ENCODE measurements at places on chromosomes 7 and 10.
A peak's percentile ranks its signal among the peaks of the same experiment; 100 is the strongest.

DNA sequence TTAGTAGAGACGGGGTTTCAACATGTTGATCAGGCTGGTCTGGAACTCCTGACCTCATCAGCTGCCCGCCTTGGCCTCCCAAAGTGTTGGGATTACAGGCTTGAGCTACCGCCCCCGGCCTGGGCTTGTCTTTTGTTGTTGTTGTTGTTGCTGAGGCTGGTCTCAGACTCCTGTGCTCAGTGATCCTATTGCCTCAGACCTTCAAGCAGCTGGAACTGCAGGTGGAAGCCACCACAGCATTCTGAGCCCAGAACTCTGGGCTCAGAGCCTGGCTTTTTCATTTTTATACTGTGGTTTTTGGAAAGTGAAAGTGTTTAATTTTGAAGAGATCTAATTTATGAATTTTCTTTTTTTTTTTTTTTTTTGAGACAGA is 16.2 kb upstream of the DNAJB6 start:
- DNase-seq = no peak

GRCh38 chr10:11678074-11678793 is 63.9 kb upstream of the ECHDC3 start:
- DNase-seq = no peak

GRCh38 chr7:4091767-4092166 is 590.3 kb upstream of the FOXK1 start:
- no peak for DNase-seq

DNA sequence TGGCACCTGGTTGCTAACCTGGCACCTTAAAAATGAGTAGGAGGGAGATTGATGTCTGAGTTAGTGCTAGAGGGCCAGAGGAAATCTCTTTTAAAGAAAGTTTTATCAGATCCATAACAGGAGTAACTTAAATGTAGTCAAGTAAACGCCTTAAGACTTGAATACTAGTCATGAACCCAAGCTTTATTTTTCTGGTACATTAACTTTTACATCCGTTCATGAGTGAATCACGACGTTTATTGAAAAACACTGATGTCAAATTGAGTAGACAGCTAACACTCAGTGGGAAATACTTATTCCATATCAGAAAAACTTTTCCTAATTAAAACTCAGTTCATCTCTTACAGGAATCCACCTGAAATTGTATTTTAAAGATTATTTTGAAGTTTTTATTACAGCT is 6.9 kb upstream of the LAMB1 start:
- no peak for DNase-seq

GRCh38 chr7:131019351-131019750 is 285.3 kb upstream of the KLF14 start:
- no peak for DNase-seq

DNA sequence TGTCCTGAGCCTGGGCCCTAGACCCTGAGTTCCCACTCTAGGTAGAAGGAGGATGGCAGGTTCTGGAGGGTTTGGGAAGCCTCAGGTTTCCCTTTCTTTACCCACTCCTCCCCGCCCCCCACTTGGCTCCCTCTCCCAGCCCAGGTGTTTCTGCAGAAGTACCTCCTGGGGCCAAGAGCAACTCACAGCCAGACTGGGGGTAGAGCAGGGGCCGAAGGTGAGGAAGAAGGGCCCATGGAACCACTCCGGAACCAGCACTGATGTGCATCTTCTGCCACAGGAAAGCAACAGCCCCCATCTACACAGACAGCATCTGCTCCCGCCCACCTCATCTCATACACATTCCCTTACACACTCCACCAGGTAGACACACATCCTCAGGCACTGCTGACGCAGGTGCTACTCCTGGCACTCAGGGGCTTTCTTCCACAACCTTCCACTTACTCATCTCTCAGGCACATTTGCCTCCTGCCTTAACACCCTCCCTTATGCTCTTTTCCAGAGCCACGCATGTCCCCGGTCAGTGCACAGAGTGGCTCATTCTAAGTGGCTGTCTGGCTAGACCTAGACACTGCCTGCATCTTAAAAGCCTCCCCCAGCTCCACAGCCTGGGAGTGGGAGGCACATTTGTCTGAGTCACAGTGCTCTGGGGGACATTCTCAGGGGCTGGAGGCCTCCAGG is 1.8 kb downstream of the EPHB6 start:
- no peak for DNase-seq

DNA sequence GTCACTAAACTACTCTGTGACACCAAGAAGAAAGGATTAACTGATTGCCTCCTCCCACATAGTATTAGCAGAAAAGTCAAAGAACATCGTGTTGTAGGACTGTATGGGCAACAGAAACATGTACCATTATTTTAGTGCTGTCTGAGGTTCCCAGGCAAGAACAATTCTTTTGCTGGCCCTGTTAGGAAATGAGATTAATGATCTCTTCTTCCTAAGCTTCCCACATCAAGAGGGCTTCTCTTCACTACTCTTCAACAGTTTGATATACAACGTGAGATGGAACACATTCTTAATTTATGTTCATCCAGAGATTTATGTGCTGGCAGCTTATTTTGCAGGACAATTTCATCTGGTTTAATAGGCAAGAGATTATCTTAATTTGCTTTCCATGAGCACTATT is 219.6 kb downstream of the DOCK4 start:
- no peak for DNase-seq

GRCh38 chr7:149859369-149859768 is 14.4 kb upstream of the ATP6V0E2 start:
- no peak for DNase-seq

DNA sequence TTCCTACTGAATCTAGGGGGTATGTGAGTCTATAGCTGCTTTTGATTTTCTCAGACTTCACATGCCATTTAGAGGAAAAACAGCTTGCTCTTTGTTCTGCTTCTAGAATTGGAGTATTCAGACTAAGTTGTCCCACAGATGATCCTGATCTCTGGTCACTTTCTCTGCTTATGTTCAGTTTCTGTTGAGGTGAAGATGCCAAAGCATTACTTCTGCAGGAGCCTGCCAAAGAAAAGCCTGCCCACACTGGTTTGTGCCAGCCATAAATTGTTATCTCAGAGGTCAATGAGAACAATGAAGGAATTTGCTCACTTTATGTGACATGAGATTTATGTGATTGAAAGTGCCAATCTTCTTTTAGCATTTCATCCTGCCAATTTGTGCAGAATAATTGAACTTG is 163.6 kb downstream of the CDK14 start:
- no peak for DNase-seq

DNA sequence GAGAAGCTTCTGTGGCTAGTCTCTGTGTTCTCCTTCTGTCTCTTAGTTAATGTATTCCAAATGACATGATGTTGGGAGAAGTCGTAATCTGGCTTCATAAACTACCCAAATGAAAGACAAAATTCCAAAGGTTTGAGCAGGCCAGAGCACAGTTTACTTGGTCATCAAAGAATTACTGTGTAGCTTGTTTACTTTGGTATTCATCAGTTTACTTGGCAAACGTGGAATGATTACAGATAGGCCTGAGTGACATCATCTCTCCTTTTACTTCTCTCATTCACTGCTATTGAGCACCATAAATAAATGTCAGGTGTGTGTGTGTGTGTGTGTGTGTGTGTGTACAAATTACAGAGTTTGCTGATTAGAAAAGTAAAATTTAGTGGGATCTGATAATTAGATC is 327.3 kb downstream of the PHTF2 start:
- DNase-seq = no peak

DNA sequence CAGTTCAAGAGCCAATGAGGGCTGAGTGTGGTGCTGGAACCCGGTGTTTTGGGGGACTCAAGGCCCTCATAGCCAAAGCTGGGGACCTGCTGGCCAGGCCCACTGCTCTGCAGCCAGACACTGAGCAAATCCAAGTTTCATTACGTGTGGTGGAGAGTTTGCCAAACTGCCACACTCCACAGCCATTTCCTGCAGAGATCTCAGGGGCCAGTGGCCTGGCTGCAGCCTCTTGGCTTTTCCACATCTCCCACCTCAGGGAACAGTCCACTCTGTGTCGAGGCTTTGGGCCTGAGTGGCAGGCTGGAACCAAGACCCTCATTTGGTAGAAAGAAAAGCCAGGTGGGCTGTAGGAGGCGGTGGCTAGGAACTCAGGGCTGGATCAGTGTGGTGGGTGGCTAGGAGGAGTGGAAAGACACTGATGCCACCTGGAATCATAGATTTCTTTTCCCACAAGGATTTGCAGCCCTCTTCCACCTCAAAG is 3.2 kb downstream of the HOXA11 start:
- DNase-seq = no peak

DNA sequence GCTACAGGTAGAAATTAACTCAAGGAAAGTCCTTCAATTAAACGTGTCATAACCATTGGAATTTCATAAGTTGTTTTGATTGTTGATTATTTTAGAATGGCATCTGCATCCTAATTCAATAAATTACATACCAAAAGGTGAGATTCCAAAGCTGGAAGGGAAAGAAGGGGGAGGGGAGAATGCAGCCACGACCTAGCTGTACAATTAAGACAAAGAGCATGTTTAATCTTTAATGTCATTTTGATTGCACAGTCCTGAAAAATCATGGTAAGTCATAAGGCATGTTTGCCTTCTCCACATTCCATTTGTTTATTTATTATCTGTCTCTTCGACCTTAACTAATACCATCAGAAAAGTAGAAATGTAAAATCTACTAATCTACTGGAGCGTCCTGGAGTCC is 358.1 kb downstream of the FRMD4A start:
- no peak for DNase-seq

DNA sequence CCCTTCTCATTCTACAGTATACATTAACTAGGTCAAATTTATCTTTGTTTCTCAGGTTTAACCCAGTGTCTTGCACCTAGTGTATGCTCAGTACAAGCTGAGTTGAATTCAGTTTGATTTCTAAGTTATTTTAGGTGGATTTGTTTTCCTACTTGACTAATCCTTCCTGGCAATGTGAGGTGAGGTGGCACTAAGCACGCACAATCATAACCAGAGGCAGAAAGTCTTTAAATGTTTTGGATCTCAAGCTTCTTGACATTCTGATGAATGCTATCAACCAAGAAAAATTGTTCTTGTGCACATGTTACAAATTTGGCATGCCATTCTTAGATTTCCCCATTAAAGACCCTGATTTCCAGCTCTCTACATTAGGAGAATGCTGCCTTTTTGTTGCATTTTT is 3.2 kb downstream of the BZW2 start:
- no peak for DNase-seq

DNA sequence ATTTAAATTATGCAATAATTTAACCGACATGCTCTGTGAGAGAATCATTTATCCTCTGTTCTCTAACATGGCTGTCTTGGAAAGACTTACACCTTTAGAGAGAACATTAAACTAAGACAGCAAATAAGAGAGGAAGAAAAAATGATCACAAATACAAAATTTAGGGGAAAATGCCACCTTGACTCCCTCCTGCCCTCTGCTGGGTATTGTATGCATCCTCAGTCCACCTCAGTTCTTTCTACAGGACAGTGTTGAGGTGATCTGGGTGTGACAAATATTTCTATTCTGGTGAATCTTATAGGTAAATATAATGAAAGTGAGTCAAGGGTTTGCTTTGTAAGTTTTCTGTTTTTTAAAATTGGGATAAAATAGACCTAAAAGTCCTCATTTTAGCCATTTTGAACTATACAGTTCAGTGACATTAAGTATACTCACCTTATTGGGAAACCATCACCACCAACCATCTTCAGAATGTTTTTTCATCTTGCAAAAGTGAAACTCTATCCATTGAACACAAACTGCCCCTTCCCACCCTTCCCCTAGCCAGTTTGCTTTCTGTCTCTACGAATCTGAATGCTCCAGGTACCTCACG is 61.5 kb upstream of the ELMO1 start:
- DNase-seq = peak; percentile 88

DNA sequence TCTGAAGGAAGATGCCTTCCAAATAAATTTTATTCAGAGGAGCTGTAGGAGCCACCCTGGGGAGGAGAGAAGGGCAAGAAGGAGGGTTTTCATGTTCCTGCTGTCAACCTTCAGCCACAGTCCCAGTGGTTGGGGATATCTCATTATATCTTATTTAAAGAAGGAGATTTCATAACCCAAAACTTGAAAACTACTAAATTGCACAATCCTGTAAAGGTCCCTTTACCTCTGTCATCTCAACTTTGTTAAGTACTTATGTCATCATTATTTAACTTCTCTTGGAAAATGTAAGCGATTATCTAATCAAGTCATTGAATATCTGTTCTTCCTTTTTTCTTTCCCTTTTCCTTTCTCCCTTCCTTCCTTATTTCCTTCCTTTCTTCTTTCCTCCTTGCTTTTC is 794.5 kb upstream of the IGFBP3 start:
- no peak for DNase-seq

- no peak for DNase-seq
These were observed 33.2 kb downstream of the HELLS start for GRCh38 chr10:94578790-94579189.

DNA sequence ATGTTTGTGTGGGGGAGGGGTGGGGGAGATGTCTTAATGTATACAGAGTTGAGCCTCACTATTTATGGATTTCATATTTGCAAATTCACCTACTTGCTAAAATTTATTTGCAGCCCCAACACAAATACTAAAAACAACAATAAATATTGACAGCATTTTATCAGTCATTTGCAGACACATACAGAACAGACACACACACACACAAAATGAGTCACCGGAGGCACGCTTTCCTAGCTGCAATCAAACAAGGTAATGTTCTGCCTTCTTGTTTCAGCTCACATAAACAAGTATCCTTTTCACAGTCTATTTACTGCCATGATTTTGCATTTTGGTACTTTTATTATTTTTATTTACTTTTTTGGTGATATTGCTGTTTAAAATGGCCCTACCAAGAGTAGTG is 88.5 kb downstream of the IPMK start:
- no peak for DNase-seq

DNA sequence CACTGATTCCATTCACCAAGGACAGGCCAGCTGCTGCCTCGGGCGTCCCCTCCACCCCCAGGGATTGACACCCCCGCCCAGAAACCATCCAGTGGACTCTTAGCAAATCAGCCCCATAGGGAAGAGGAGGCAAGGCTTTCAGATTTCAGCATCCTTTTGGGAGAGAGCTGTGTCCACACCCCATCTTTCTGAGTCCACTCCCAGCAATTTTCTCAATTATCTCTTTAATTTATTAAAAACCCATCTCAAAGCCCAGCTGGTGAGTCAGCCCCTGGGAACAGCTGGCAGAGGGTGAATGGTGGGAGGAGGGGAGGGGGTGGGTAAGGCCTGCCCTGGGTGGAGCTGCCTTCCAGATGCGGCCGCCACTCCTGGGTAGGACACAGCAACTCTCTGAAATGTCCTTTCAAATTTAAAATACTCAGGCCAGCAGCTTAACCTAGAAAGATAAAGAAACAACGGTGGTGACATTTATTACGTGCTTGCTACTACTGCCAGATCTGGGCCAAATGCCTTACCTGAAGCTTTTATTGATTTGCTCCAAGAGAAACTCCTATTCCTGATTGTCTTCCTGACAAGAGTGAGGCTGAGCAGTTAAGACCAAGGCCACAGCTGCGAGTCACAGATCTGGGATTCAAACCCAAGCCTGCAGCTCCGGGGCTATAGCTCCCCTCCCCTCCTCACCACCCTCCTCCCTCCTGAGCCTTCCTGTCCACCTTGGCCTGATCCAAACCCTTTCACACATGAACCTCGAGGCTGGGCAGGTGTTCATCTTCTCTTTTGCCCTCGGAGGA is 120.4 kb downstream of the RGS10 start:
- no peak for DNase-seq

DNA sequence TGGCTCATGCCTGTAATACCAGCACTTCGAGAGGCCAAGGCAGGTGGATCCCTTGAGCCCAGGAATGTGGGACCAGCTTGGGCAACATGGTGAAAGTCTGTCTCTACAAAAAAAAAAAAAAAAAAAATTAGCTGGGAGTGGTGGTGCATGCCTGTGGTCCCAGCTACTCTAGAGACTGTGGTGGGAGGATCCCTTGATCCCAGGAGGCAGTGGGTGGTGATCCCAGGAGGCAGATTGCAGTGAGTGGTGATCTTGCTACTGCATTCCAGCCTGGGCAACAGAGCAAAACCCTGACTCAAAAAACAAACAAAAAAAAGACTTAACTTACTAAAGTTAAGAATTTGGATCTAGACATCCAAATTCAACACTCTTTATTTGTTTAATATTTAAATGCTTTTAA is 10.2 kb upstream of the ADO start:
- DNase-seq = no peak
